ENCODE measurements at places on chromosomes 4 and X. TPM values are rescaled to one million over a fixed set of nuclear protein-coding genes. Genes with fewer than 3 reads are reported as not detected.

DNA sequence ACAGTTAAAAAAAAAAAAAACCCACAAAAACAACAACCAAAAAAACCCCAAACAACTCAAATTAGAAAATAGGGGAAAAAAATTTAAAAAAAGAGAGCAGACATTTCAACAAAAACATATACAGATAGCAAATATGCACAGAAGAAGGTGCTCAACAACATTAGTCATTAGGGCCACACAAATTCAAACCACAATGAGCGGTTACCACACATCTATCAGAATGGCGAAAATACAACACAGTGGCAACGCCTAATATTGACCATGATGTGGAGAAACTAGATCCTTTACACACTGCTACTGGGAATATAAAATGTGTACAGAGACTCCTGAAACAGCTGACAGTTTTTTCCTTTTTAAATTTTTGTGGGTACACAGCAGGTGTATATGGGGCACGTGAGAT, 19.4 kb downstream of the LYAR start:
- peak; percentile 61 for DNase-seq

- DNase-seq, result no peak
Measured at GRCh38 chrX:132876523-132877338, 81.7 kb downstream of the HS6ST2 start.

GRCh38 chrX:44017676-44018075, 44.5 kb upstream of the NDP start:
- DNase-seq, result no peak

DNA sequence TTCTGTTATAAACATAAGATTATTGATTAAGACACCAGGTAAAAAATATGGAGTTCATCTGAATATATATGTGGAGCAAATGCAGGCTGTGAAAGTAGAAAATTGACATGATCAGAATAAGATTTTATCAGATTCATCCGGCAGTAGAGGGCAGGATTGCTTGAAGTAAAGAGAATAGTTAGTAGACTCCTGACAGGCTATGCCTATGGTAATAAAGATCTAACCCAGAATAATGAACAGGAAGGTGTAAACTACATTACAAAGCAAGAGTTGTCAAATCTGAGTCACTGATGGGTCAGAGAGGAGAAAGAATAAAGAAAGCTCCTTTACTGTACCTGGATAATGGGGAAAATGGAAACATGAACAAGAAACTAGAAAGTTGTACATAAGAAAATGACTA, 20.8 kb upstream of the TMEM184C start:
- DNase-seq, result peak; percentile 32

DNA sequence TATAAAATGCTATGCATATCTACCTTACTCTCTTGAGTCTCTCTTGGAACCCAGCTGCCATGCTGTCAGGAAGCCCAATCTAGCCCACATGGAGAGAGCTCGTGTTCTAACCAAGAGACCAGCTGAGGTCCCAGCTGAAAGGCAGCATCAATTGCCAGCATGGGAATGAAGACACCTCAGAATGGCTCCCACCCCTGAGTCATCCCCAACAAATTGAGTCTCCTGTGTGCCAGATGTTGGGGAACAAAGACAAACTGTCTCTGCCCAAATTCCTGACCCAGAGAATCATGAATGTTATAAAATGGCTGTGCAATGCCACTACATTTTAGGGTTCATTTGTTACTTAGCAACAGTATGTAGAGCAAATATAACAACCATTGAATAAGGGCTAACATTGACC, 105.2 kb upstream of the STX18 start:
- peak; percentile 60 for DNase-seq

DNA sequence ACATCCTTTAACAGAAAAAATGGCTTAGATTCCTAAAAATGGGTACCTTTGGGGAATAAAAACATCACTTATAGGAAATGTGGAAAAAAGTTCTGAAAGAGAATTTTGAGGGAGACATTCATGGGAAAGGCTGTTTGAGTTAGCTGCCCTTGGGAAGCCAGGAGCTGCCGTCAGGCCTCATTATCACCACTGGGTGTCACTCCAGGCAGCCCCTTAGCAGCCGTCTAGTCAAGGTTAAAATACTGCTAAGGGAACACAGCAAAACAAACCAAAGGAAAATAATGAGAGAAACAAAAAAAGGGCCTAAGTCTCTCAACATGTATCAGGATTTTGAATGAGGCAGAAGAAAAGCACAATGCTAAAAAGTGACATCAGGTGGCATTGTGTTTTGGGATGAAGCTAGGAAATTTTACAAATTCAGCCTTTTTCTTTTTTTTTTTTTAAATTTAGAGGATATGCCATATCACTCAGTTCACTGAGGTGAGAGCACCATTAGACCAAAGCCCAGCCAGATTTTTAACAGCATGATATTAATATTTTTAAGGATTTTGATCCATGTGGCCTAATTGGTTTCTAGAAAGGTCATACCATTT, 235.3 kb downstream of the GPAT3 start:
- peak; percentile 64 for DNase-seq

DNA sequence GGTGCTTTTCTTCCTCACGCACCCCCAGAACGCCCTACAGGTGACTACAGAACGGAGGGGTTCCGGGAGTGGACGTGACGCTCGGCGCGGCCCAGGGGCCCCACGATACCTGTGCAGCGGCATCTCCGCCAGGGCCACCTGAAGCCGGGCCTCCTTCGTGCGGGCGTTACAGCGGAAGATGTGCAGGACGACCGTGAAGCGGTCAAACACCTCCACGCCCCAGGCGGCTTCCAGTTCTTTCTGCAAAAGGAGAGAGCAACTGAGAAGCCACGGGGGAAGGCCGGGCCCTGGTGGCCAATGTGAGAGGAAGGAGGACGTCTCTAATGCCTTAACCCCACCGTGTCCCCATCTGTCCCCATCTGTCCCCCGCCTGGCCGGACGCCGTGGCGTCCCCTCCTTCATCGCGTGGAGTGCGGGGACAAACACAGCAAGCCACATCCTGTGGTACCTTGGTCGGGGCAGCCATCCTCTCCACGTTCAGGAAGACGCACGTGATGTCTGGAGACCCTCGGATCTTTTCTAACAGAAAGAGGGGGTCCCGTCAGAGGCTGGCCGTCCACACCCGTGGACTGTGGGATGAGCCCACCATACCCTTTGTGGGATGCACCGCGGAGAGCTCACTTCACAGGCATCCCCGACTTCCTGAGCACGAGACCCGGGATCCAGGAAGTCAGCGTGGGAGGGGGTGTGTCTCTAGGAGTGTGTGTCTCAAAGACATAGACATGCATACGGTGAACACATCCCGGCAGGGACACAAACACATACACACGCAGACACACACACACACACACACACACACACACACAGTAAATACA, 3.6 kb downstream of the GTPBP6 start:
- DNase-seq, result no peak

- DNase-seq, result no peak
Measured at GRCh38 chr4:38612646-38613414, 51.2 kb upstream of the KLF3 start.

DNA sequence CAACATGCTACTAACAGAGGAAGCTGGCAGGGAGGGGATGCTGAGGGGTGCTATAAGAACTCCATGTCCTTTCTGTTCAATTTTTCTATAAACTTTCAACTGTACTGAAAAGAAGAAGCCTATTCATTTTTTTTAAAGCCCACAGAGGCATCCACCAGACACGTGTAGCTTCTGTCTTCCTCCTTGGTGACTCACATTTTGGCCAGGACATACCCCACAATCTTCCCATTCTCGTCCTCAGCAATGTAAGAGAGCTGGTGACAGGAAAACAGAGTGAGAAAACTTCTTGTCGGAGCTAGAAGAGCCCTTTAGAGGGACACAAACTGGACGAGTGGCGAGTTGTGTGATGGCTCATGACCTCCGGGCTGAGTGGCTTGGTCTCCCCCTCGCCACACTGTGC, 1.1 kb downstream of the NAA10 start:
- no peak for DNase-seq

The CRMP1 gene
- not detected for total RNA-seq

DNA sequence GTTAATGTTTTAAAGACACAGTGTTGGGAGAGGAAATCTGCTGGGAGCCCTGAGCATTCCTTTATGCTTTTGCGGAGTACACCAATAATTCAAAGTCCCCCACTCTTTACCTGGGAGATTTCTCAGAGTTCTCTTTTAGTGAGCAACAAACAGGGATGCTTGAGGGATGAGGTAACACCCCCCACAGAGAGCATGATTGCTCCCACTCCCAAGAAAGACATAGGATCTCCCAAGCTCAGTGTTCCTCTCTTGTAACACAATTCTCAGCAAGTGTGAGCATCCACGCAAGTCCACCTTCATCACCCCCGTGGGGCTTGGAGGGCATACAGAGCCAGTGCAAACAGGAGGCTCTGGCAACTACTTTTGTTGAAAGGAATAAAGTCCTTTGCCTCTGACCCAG, 36.1 kb downstream of the GSPT2 start:
- no peak for DNase-seq

GRCh38 chr4:122703868-122704267, 28.6 kb upstream of the BBS12 start:
- no peak for DNase-seq

GRCh38 chrX:102515975-102516941, at the start of gene TMSB15A:
TMSB15A (minus strand) TSS chrX:102516739.
- peak; percentile 24 for DNase-seq

GRCh38 chrX:109760922-109761250, 27.8 kb upstream of the ACSL4 start:
- no peak for DNase-seq

DNA sequence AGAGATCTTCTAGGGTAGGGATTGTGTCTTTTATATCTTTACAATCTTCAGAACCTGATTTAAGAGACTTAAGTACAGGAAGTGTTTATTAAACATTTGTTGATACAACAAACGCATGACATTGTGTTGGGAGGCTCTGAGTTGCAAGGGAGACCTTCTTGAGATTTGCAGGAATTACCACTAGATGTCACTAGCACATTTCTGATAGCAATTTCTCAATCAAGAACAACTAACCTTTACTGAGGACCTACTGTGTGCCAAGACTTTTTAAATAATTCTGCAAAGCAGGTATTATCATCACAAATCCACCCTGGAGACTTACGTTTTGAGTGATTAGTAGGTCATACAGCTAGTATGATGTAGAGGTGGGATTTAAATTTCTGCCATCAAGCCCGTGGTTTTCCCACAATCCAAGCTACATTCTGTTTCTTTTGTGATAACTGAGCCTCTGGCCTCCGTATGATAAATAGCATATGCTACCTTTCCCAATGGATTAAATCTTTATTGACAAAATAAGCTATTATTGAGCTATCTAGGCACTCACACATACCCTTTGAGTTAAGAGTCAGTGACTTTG, 986.0 kb downstream of the CCSER1 start:
- DNase-seq, result peak; percentile 19

The CD40LG gene
- total RNA-seq, result not detected

DNA sequence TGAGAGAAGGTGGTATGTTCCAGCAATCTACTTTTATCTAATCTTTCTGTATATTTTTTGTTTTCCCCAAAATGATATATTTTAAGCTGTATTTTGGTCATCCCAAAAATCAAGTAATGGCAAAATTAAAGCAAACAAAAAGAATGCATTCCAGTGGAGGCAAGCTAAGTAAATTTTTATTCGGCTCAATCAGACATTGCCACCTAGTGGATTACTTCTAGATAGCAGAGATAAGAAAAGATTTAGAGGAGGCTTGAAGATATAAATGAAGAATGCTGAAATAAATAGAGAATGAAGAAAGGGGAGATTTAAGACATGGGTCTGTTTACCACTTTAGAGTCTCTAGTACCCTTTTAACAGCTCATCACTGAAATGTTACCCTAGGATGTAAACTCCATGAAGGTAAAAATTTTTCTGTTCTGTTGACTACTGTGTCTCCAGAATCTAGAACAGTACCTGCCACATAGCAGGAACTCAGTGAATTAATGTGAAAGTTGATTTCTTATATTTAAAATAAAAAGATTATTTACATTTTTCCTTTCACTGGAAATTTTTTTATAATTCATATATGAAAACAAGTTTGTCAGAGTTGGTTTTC, 110.9 kb upstream of the ANK2 start:
- peak; percentile 60 for DNase-seq

GRCh38 chrX:45557387-45557786, 356.7 kb upstream of the DIPK2B start:
- peak; percentile 4 for DNase-seq

DNA sequence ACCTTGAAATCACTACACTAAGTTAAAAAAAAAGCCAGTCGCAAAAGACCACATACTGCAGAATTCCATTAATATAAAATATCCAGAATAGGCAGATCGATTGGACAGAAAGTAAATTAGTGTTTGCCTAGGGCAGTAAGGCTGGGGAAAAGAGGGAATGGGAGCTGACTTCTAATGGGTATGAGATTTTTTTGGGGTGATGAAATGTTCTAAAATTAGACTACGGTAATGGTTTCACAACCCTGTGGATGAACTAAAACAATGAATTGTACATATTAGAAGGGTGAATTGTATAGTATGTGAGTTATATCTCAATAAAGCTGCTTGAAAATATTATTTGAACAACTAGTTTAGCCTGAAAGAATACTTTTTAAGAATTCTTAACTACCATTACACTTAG, 6.7 kb upstream of the GPRIN3 start:
- DNase-seq, result no peak

All from HT1080 (cell line).